ENCODE measurements at places on chromosomes 3 and 15. TPM values are rescaled to one million over a fixed set of nuclear protein-coding genes. Genes with fewer than 3 reads are reported as not detected.

DNA sequence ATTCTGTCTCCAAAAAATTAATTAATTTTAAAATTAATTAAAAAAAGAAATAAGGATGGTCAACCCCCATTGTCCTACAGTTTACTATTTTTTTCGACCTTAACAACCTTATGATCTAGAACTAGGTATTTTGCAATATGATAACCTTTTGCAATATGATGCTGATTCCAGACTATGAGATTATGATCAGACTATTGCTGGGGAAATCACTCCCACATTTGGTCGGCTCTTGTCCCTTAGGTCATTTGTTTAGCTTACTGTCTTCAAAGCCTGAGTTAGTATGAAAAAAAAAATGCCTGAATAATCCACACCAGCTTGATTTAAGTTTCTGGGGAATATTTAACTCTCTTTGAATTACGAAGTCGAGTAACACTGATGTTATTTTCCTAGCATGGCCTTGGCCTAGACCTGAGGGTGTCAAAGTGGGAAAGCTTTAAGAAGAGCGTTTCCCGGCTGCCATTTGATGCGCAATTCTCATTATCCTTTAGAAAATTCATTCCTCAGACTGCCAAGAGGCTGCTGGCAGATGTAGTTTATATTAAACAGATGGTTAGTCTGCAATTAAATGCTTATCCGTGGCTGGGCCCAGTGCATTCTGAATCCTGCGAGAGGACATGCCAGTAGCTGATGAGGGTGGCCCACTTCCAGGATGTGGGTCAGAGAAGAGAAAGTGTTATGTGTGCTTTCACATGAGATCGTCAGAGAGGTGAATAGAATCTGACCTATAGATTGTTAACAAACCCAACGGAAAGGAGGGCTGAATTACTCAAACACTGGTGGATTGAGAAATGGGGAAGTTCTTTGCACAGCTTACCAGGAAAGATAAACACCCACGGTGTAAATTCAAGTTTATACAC lies 496.0 kb upstream of the THBS1 start:
- H3K27ac ChIP-seq, result peak overlapping the region; percentile 16
- H3K4me1 ChIP-seq, result no peaks in the 10 kb centered on the region
- H3K4me3 ChIP-seq, result no peak overlapping the region
- H3K27me3 ChIP-seq, result no peaks in the 10 kb centered on the region
- peak; percentile 73 for DNase-seq
- H3K36me3 ChIP-seq, result no peaks in the 10 kb centered on the region

- peak overlapping the region; percentile 81 for H3K27ac ChIP-seq
- peaks cover 11% of the 10 kb centered on the region for H3K4me1 ChIP-seq
- no peaks in the 10 kb centered on the region for H3K36me3 ChIP-seq
- H3K27me3 ChIP-seq, result no peaks in the 10 kb centered on the region
- peak; percentile 66 for DNase-seq
- peak overlapping the region; percentile 33 for H3K4me3 ChIP-seq
These were observed 10.3 kb upstream of the KIF7 start for GRCh38 chr15:89665449-89666181.

GRCh38 chr3:169965562-169966427 lies 812 bp upstream of the SEC62 start:
- no peaks in the 10 kb centered on the region for H3K27me3 ChIP-seq
- no peaks in the 10 kb centered on the region for H3K4me1 ChIP-seq
- peak overlapping the region; percentile 95 for H3K27ac ChIP-seq
- peak overlapping the region; percentile 80 for H3K4me3 ChIP-seq

GRCh38 chr3:1696669-1697275 lies 401.9 kb upstream of the CNTN4 start:
- DNase-seq, result no peak
- H3K4me3 ChIP-seq, result no peak overlapping the region
- H3K4me1 ChIP-seq, result no peaks in the 10 kb centered on the region
- no peak overlapping the region for H3K27ac ChIP-seq
- H3K27me3 ChIP-seq, result no peaks in the 10 kb centered on the region

DNA sequence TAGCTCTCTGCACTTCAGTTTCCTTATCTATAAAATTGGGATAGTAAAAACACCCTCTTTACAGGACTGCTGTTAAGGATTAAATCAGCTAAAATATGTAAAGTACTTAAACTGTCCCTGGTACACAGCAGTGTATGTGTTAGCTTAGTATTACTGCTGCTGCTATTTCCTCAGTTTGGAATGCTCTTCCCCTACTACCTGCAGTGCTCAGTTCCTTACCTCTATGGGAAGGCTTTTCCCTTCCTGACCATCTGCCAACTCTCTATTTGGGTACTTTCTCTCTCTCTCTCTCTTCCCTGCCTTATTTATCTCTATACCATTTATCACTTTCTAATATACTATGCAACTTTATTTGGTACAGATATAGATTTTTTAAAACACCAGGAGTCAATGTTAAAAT lies 26.5 kb downstream of the KPNA4 start:
- no peak for DNase-seq
- H3K4me3 ChIP-seq, result no peak overlapping the region
- no peak overlapping the region for H3K27ac ChIP-seq
- no peaks in the 10 kb centered on the region for H3K4me1 ChIP-seq
- H3K27me3 ChIP-seq, result no peaks in the 10 kb centered on the region
- no peaks in the 10 kb centered on the region for H3K36me3 ChIP-seq

GRCh38 chr15:77804210-77804609 lies 171.5 kb upstream of the LINGO1 start:
- H3K36me3 ChIP-seq, result no peaks in the 10 kb centered on the region
- no peak overlapping the region for H3K4me3 ChIP-seq
- no peaks in the 10 kb centered on the region for H3K27me3 ChIP-seq
- H3K27ac ChIP-seq, result no peak overlapping the region
- DNase-seq, result no peak

DNA sequence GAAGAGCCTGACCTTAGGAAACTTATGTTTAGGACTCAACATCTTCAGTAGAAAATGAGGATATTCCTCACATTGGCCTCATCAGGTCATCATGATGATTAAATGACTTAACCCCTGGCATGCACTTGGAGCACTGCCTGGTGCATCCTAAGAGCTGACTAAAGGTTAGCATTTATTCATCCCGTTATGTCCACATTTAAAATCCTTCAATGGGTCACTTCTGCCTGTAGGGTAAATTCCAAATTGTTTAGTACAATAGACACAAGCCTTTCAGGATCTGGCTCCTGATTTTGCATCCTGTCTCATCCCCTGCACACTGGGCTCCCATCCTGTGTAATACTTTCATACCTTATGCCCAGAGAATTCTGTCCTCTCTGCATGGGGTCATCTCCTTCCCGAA lies 195.2 kb upstream of the MCTP2 start:
- no peaks in the 10 kb centered on the region for H3K4me1 ChIP-seq
- no peaks in the 10 kb centered on the region for H3K27me3 ChIP-seq
- no peak overlapping the region for H3K27ac ChIP-seq
- DNase-seq, result no peak

- DNase-seq, result no peak
- no peaks in the 10 kb centered on the region for H3K36me3 ChIP-seq
- no peak overlapping the region for H3K4me3 ChIP-seq
- no peaks in the 10 kb centered on the region for H3K4me1 ChIP-seq
These were observed 23.6 kb downstream of the GRAMD2A start for GRCh38 chr15:72173864-72174550.

GRCh38 chr3:185831195-185831594 lies 6.4 kb upstream of the IGF2BP2 start:
- no peaks in the 10 kb centered on the region for H3K36me3 ChIP-seq
- no peak for DNase-seq
- H3K4me1 ChIP-seq, result no peaks in the 10 kb centered on the region
- H3K27me3 ChIP-seq, result no peaks in the 10 kb centered on the region
- H3K27ac ChIP-seq, result no peak overlapping the region

- peak overlapping the region; percentile 75 for H3K27ac ChIP-seq
- H3K36me3 ChIP-seq, result no peaks in the 10 kb centered on the region
- DNase-seq, result peak; percentile 74
These were observed 45.4 kb downstream of the BTD start for GRCh38 chr3:15646851-15647511.

- no peak overlapping the region for H3K4me3 ChIP-seq
- no peaks in the 10 kb centered on the region for H3K4me1 ChIP-seq
- DNase-seq, result no peak
- H3K27ac ChIP-seq, result no peak overlapping the region
These were observed 37.8 kb upstream of the RORA start for GRCh38 chr15:61266921-61267320.

GRCh38 chr15:96180087-96180748 lies 150.3 kb upstream of the NR2F2 start:
- peaks cover 10% of the 10 kb centered on the region for H3K4me1 ChIP-seq
- H3K27ac ChIP-seq, result peak overlapping the region; percentile 86
- no peaks in the 10 kb centered on the region for H3K27me3 ChIP-seq

GRCh38 chr15:89359471-89360293 lies 25.1 kb upstream of the POLG start:
- H3K4me1 ChIP-seq, result no peaks in the 10 kb centered on the region
- no peak overlapping the region for H3K27ac ChIP-seq
- H3K27me3 ChIP-seq, result peaks cover 28% of the 10 kb centered on the region
- no peak overlapping the region for H3K4me3 ChIP-seq
- no peaks in the 10 kb centered on the region for H3K36me3 ChIP-seq
- DNase-seq, result no peak

DNA sequence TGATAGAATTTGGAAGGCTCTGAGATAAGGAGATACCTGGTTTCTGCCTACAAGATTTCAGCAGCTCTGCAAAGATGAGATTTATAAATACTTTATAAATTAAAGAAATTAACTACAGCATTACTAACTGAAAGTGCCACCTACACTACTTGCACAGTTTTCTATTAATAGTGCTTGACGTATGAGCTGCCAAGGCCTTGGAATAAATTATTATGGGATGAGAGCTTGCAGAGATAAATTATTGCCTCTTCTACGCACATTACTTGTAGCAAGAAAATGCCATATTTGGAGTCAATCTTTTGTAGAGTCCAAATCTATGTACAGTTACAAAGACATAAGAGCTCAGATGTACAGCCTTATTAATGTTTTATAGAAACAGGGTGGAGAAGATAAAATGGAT lies 89.1 kb downstream of the BCHE start:
- no peaks in the 10 kb centered on the region for H3K36me3 ChIP-seq
- H3K27me3 ChIP-seq, result no peaks in the 10 kb centered on the region
- H3K4me3 ChIP-seq, result no peak overlapping the region
- H3K27ac ChIP-seq, result peak overlapping the region; percentile 43
- DNase-seq, result no peak
- no peaks in the 10 kb centered on the region for H3K4me1 ChIP-seq

DNA sequence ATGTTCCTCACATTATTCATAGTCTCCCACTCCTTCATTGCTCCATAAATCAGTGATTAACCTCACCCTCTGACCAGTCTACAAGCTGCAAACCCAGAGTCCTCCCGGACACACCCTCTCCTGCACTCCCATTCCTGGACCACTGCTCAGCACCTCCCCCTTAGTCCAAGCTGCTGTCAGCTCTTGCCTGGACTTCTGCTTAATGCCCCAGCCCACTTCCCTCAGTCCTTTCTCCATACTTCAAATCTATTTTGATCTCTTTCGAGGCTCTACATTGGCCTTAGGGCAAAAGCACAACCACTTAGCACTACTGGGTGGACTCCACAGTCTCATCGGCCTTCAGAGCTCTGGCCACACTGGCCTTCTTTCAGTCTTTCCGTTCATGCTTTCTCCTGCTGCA lies 79.4 kb upstream of the FAM98B start:
- no peaks in the 10 kb centered on the region for H3K27me3 ChIP-seq
- H3K27ac ChIP-seq, result no peak overlapping the region
- H3K36me3 ChIP-seq, result no peaks in the 10 kb centered on the region
- no peak for DNase-seq

DNA sequence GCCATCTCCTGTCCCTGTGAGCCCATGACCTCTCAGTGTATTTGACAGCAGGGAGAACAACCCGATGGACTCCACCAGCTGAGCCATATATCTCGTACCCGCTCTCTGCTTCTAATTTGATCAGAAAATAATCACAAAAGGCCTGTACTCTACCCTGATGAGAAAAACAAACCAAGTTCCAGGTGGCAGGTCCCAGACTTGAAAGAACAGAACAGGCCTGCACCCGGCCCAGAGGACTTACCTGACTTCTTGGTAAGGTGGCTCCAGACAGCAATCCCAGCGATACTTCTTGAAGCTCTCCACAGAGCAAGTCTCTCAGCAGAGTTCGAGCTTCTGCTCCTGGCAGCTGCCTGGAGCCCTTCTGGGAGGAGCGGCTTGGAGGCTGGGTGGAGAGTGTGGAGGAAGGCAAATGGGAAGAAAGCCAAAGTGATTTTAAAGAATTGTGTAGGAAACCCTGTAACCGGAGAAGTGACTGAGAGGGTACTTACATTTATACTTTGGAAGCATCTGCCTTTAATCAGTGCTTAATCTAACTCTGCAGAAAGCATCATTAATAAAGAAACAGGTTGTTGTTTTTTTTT lies 91.6 kb downstream of the SCN11A start:
- no peaks in the 10 kb centered on the region for H3K4me1 ChIP-seq
- H3K4me3 ChIP-seq, result no peak overlapping the region
- H3K36me3 ChIP-seq, result no peaks in the 10 kb centered on the region
- H3K27me3 ChIP-seq, result no peaks in the 10 kb centered on the region

DNA sequence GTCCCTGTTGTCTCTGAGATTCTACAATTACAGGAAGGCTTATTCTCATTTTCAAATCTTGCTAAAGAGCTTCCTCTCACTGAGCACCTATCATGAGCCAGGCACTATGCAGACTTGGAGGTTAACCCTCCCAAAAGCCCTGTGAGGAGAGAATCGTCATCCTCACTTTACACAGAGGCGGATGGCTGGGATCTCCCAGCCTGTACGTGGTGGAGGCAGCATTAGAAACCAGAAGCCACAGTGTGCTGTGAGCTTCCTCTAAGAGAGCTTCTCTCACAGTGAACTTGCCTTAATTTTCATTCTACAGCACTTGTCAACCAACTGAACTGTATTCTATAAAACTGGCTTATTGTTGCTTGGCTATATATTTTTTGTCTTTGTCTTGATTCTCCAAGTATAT lies 6.1 kb upstream of the DGKG start:
- no peak for DNase-seq
- H3K4me1 ChIP-seq, result no peaks in the 10 kb centered on the region
- H3K36me3 ChIP-seq, result no peaks in the 10 kb centered on the region
- no peak overlapping the region for H3K4me3 ChIP-seq
- no peaks in the 10 kb centered on the region for H3K27me3 ChIP-seq

DNA sequence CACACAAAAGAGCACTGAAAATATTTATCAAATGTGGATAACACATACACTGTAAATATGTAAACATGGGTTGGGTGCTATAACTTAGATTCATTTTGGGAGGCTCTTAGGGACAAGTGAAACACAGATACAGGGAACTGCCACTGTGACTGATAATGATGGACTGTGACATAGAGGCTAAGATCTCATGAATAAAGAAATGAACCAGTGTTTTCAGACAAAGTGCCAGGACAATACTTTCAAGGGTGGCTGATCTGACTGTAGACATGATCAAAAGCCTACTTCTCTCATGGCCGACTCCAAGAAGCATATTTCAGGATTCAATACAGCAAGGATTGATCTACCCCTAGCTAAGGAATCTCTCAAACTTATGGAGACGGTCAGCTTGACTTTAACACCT lies 353.8 kb downstream of the FGF12 start:
- H3K4me1 ChIP-seq, result no peaks in the 10 kb centered on the region
- H3K27me3 ChIP-seq, result no peaks in the 10 kb centered on the region
- DNase-seq, result no peak
- H3K36me3 ChIP-seq, result no peaks in the 10 kb centered on the region
- no peak overlapping the region for H3K4me3 ChIP-seq

EIF4E3 gene
- 52.2 TPM for total RNA-seq

IGDCC3 gene
- 5.5 TPM for total RNA-seq

MUC20 gene
- total RNA-seq, result 7.3 TPM

CYP11A1 gene
- total RNA-seq, result not detected
